ENCODE measurements at places on chromosomes 5 and 9.

- no peak for DNase-seq
These were observed 267.7 kb upstream of the GAS1 start for GRCh38 chr9:87214991-87215390.

DNA sequence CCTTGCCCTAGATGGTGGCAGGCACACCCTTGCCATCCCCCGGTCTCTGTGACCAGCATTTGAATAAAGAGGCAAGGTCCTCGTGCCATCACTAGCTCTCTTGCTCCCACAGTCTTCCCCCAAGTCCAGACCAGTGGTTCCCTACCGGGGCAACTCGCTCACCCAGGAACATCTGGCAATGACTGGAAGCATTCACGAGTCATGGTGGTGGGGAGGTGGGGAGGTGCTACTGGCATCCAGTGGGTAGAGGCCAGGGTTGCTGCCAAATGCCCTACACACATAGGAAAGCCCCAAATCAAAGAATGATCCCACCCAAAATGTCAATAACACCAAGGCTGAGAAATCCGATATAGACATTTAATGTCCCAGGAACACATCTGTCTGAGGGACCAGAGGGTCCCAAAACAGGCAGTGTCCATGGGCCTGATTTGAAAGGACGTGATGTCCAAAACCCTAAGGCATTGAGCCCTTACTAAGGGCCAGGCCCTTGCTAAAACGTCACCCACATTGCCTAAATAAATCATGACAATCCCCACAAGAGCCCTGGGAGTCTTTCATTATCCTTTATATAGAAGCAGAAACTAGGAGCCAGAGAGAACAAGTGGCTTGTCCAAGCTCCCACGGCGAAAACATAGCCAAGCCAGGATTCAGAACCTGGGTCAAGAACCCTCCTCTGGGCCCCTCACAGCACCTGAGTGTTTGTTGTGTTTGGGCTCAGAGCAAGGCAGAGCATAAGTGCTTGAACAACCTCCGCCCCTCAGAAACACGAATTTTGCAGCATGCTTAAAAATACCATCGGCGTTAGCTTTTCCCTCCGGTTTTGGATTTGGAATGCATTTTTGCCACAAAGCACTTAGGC lies 119.3 kb upstream of the WWC1 start:
- no peak for DNase-seq

- DNase-seq = no peak
These were observed at the start of gene DAB2IP for GRCh38 chr9:121651295-121652020. Gene DAB2IP (plus strand): TSS chr9:121651634. CDS start chr9:121651776, 142 bp downstream.

DNA sequence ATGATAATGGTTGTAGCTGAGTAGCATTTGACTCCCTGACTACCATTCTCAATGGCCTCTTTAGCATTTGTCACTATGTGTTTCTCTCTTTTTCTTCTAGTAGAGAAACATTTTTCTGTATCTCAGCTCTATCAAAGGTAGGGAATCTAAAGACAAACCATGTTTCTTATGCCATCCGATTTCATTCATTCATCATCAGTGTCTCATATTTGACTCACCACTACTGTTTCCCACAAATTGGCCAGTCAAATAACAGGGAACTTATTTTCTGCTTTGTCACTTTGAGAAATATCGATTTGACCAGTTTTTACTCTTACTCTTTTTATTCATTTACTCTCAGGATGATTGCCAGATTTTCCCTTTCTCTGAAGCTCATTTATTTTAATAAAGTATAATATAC lies 282.3 kb downstream of the TMEM167A start:
- DNase-seq = no peak

- DNase-seq = no peak
These were observed 1.7 kb downstream of the CCDC69 start for GRCh38 chr5:151222054-151222789.

- no peak for DNase-seq
These were observed 39.0 kb upstream of the POC5 start for GRCh38 chr5:75756211-75756610.

DNA sequence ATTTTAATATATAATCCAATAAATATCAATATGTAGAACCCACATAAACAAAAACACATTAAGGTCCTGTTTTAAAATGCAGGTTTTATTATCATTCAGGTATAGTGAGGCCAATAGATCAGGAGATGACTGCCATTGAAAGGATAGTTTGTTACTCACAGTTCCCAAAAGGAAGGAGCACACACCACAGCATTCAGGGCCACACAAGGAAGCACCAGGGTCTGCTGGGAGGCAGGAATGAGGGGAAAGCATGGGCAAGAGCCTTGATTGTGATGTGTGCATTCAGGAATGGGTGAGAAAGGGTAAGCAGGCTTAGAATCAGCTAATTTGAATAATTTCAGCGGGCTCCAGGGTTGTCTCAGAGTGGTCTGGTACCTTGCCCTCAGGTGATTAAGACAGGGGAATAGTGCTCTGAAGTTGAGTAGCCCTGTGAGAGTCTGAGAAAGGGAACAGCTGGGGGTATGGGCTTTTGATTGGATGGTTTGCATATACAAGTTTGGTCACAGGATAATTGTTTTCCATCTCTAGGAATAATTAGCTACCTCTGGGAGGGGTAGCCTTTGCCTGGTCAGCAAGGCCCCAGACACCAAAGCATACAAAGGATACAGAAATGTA lies 19.8 kb upstream of the OTULIN start:
- DNase-seq = no peak
